ENCODE measurements at places on chromosomes 5 and 9. TPM values are rescaled to one million over a fixed set of nuclear protein-coding genes. Genes with fewer than 3 reads are reported as not detected.

DNA sequence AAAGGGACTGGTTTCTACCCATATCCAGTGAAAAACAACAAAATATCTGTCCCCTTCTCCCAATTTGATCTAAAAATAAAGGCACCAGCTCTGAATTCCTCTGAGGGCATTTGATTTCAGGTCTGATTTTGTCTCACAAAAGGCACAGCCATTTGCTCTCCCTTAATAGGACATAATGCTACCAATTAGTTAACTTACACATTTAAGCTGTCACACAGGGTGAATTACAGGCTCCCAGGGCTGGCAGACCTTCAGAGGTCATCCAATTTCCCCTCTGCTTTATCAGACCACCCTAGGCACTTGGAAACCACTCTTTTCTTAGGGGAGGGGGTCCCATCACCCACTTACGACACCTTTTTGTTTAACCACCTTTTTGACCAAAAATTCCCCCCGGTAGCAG is 319.9 kb downstream of the SPOCK1 start:
- H3K4me1 ChIP-seq: no peaks in the 10 kb centered on the region
- DNase-seq: no peak
- no peak overlapping the region for H3K27ac ChIP-seq

DNA sequence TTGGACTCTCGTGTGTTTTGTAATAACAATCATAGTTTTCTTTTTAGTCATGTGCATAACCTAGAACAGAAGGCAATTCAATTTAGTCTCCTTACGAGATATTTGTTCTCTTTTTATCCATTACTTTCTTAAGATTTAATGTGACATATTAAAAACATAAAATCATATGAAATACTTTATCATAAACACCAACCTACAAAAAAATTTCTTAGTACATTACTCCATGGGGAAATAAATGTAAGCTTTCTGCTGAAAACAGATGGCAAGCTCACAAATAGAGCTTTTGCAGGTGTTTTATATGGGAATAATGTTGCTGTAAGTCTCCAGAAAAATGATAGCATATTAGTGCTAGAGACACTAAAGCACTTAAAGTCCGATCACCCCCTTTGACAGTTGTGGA is 1035.2 kb upstream of the ARRDC3 start:
- no peak overlapping the region for H3K27ac ChIP-seq
- H3K4me3 ChIP-seq: no peak overlapping the region
- no peak for DNase-seq
- no peaks in the 10 kb centered on the region for H3K27me3 ChIP-seq

GRCh38 chr9:69564557-69564956 is 107.6 kb downstream of the APBA1 start:
- DNase-seq: no peak
- peaks cover 15% of the 10 kb centered on the region for H3K27me3 ChIP-seq
- H3K27ac ChIP-seq: no peak overlapping the region
- no peaks in the 10 kb centered on the region for H3K36me3 ChIP-seq
- H3K4me1 ChIP-seq: no peaks in the 10 kb centered on the region
- no peak overlapping the region for H3K4me3 ChIP-seq

DNA sequence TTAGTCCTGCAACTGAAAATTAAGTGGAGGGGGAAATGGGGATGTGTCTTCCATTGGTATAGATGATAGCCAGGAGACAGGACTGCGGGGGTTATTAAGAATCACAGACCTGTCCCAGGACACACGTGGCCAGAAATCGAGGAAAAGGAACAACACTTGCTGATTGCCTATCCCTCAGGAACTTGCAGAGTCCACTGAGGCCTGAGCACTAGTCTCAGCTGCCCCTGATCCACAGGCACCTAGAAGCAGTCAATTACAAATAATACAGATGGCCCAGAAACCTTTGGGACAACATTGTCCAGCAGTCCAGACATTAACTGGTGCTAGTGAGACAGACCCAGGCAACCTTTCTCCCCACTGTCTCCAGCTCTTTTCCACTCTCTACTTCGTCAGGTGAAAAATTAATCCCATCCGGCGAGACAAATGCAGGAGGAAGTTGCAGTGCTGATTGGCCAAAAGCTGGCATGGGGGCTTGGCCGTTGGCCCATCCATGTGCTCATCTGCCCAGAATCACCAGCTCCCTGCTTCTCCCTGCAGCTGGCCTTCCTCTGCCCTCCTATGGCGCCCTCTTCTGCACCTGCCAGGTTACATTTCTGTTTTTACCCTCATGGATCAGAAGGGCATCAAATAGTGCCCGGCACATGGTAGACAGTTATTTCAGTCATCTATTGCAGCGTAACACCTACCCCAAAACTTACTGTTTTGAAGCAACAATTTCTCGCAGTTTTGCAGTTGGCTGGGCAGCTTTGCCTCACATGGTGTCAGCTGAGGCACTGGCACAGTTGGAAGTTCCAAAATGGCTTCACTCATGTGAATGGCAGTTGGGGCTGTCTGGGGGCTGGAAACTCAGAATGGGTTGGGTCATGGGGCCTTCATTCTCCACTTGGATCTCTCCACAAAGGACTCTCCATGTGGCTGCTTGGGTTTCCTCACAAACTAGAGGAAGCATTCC is 3.6 kb upstream of the B4GALT1 start:
- H3K4me1 ChIP-seq: peaks cover 44% of the 10 kb centered on the region
- no peaks in the 10 kb centered on the region for H3K27me3 ChIP-seq
- DNase-seq: no peak
- H3K4me3 ChIP-seq: no peak overlapping the region
- H3K27ac ChIP-seq: peak overlapping the region; percentile 19
- H3K36me3 ChIP-seq: no peaks in the 10 kb centered on the region

GRCh38 chr9:76349865-76350264 is 44.4 kb downstream of the RFK start:
- no peak overlapping the region for H3K4me3 ChIP-seq
- no peaks in the 10 kb centered on the region for H3K4me1 ChIP-seq
- peaks cover 9% of the 10 kb centered on the region for H3K27me3 ChIP-seq
- H3K36me3 ChIP-seq: no peaks in the 10 kb centered on the region

GRCh38 chr5:78929833-78930232 is 55.3 kb downstream of the ARSB start:
- no peak overlapping the region for H3K27ac ChIP-seq
- H3K36me3 ChIP-seq: no peaks in the 10 kb centered on the region
- no peaks in the 10 kb centered on the region for H3K27me3 ChIP-seq
- no peaks in the 10 kb centered on the region for H3K4me1 ChIP-seq
- H3K4me3 ChIP-seq: no peak overlapping the region

- DNase-seq: no peak
- no peak overlapping the region for H3K4me3 ChIP-seq
- no peaks in the 10 kb centered on the region for H3K36me3 ChIP-seq
- no peak overlapping the region for H3K27ac ChIP-seq
- no peaks in the 10 kb centered on the region for H3K27me3 ChIP-seq
These were observed 167.0 kb downstream of the MED27 start for GRCh38 chr9:131912671-131913070.

DNA sequence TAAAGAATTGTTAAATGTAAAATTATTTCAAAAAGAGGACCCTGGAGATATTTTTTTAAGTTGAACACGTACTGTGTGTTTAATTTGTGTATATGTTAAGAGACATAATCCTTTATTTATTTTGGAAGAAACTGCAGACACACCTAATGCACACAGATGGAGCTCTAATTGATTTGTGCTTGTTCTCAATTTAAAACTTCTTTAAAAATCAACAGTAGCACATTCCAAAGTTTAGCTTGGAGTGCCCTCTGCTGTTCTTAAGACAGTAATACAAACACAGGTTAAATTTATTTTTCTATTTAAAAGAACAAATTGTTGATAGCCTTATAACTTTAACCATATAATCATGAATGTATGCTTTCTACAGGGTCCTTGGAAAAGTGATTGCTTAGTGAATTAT is 277.6 kb upstream of the ADAMTS16 start:
- no peak for DNase-seq
- H3K27ac ChIP-seq: no peak overlapping the region
- H3K27me3 ChIP-seq: no peaks in the 10 kb centered on the region

GRCh38 chr5:62001640-62002039 is 304.4 kb upstream of the KIF2A start:
- H3K4me1 ChIP-seq: no peaks in the 10 kb centered on the region
- H3K36me3 ChIP-seq: no peaks in the 10 kb centered on the region
- H3K27me3 ChIP-seq: peaks cover 2% of the 10 kb centered on the region
- H3K27ac ChIP-seq: no peak overlapping the region

- no peaks in the 10 kb centered on the region for H3K36me3 ChIP-seq
- H3K4me3 ChIP-seq: no peak overlapping the region
- no peak overlapping the region for H3K27ac ChIP-seq
- DNase-seq: no peak
These were observed 28.5 kb upstream of the IFNK start for GRCh38 chr9:27495480-27496134.

DNA sequence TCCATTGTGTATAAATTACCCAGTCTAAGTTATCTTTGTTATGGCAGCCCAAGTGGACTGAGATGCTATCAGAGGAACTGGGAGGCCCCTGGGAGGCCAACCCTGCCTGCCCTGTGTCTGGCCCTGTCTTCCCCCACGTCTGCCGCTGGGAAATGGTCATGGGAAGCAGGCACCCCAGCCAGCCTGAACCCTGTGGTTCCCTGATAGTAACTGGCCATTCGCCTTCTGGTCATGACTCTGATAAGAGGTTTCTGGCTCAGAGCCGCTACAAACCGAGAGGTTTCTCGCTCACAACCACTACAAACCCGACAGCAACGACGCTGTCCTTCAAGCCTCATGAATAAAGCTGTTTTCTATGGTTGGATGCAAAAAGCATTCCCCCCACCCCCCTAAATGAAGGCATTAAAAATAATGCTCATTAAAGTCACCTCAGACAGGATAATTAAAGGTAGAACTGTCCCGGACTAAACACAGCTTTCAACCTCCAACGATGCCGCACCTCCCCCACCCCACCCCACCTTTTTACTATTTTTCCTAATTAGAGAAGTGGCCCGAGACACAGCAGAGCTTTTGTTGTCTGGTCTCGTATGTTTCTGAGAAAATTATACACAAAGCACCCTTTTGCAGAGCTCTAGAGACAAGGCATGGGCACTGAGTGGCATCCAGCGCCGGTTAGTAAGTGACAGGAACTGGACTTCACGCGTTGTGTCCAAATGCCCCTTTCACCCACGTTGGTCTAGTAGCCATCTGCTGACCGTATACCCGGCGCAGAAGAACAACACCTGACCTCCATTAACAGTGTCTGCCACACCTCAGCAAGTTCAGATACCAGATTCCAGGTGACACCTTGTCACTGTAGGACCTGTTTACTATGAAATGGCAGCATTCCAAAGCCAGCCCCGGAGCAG is 140.8 kb downstream of the COL23A1 start:
- no peak for DNase-seq
- H3K27ac ChIP-seq: no peak overlapping the region
- H3K27me3 ChIP-seq: peaks cover 17% of the 10 kb centered on the region

DNA sequence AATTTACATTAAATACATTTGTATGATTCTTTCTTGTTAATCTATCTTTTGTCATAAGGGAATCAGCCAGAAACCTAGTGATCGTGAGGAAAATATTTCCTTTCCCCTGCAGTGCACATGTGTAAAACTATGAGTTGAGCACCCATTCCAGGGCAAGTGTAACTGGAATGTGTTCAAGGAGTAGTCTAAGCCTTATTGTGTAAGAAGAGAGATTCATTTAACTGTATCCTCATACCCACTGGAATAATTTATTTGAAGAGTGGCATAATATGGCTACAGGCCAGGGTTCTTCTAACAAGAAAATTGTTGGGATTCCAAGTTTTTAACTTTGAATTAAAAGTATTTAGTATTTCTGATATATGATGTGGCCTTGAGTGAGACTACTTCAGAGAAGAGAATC is 1692.7 kb downstream of the EFNA5 start:
- H3K4me3 ChIP-seq: no peak overlapping the region
- DNase-seq: no peak
- H3K4me1 ChIP-seq: no peaks in the 10 kb centered on the region
- no peaks in the 10 kb centered on the region for H3K36me3 ChIP-seq
- H3K27ac ChIP-seq: no peak overlapping the region
- H3K27me3 ChIP-seq: no peaks in the 10 kb centered on the region

GRCh38 chr5:30069441-30070263 is 1123.8 kb upstream of the CDH6 start:
- no peaks in the 10 kb centered on the region for H3K4me1 ChIP-seq
- H3K36me3 ChIP-seq: peaks cover 22% of the 10 kb centered on the region
- no peaks in the 10 kb centered on the region for H3K27me3 ChIP-seq

- no peak for DNase-seq
- no peak overlapping the region for H3K4me3 ChIP-seq
- no peaks in the 10 kb centered on the region for H3K27me3 ChIP-seq
- no peaks in the 10 kb centered on the region for H3K36me3 ChIP-seq
- H3K27ac ChIP-seq: no peak overlapping the region
- H3K4me1 ChIP-seq: peaks cover 4% of the 10 kb centered on the region
These were observed 31.6 kb upstream of the ACOT12 start for GRCh38 chr5:81425569-81425968.

GRCh38 chr9:132142924-132143323 is 18.9 kb upstream of the NTNG2 start:
- no peak overlapping the region for H3K4me3 ChIP-seq
- H3K36me3 ChIP-seq: no peaks in the 10 kb centered on the region
- H3K27me3 ChIP-seq: peaks cover 52% of the 10 kb centered on the region
- no peak overlapping the region for H3K27ac ChIP-seq

DNA sequence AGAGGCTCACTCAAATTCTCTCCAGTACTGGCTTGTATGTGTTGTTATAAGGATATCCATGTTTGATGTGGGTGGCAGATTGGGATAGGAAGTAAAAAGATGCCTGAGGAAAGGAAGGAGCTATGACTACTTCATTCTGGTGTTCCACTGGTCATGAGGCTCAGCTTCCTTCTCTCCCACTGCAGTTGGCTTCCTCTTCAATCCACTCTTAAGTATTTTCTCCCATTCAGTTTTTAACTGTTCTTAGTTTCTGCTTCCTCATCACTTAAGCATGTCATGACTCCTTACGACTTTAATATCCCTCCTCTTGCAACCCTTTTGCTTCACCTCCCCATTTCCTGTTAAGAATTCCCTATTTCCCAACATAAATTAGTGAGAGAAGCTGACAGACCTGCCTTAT is 81.1 kb downstream of the PJA2 start:
- no peak overlapping the region for H3K27ac ChIP-seq
- H3K4me1 ChIP-seq: no peaks in the 10 kb centered on the region
- DNase-seq: no peak

Gene IFNA2
- not detected for total RNA-seq

Gene AP3S1
- 56.4 TPM for total RNA-seq

Gene SLC25A2
- total RNA-seq: 0.67 TPM

Gene TMEM215
- not detected for total RNA-seq

Gene ZFP37
- 2.5 TPM for total RNA-seq

Gene RGS3
- total RNA-seq: 144 TPM

Gene CCL21
- not detected for total RNA-seq

Gene TMEM171
- 0.62 TPM for total RNA-seq

Gene EQTN
- total RNA-seq: not detected

Gene KCNIP1
- total RNA-seq: not detected

Gene INSL4
- not detected for total RNA-seq

Gene ANKRD18B
- total RNA-seq: 3.9 TPM
